ENCODE measurements at places on chromosomes 4 and X.

GRCh38 chr4:648579-649292 is 23.4 kb downstream of the PDE6B start:
- DNase-seq = no peak

DNA sequence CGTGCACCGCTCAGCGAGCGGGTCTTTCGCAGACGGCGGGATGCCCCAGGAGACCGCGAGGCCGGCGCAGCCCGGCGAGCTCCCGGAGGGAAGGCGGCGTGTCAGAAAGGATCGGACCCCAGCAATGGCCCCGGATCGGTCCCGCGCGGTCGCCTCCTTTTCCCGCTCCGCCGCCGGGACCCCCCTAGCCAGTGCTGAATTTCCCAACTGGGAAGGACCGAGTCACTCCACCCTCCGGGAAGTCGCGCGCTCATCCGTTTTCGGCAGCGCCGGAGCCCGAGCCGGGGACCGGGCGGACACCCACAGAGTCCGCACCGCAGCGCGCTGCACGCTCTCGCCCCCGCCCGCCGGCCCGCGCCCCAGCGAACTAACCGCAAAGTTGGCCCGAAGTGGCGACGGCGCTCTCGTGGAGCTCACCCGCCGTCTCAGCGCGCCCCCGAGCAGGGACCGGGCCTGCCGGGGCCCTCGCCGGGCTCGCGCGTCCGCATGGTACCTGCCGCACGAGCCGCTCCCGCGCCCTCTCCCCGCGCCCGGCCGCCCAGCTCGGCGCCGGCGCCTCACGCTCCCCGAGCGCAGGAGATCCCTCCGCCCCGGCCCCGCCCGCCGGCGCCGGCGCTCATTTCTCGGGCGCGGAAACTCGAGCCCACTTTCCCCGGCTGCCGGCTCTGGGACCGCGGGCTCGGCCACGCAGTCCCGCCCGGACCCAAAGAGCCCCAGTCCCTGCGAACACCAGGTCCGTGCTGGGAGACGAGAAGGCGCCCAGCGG is at the start of gene FAT1:
FAT1 (minus strand) TSS at position 565 of the 766 bp plus-strand sequence. CDS start 14,029 bp downstream, outside the sequence.
- DNase-seq = peak; percentile 79

DNA sequence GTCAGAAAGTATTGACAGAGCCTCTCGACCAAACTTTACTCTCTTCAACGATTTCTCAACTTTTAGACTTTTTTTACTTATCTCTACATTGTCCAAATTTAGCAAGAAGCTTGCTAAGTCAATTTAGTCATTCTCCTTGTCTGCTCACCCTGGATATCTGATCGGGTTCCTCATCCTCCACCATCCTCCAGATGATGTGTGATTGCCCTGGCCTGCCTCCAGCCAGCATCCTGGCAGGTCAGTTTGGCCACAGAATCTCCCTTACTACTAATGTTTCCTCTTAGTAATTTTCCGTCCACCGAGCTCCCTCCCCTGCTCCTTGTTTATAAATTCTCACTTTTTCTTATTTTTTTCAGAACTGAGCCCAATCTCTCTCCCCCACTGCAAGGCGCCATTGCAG is 167.9 kb upstream of the ZFP42 start:
- no peak for DNase-seq

- DNase-seq = no peak
Observed at GRCh38 chrX:17848545-17849265, 12.4 kb downstream of the RAI2 start.

GRCh38 chr4:37747772-37748330 is 61.7 kb upstream of the RELL1 start:
- no peak for DNase-seq

GRCh38 chrX:7444967-7445366 is 297.0 kb upstream of the PUDP start:
- DNase-seq = no peak

GRCh38 chr4:170698334-170698733 is 608.6 kb upstream of the AADAT start:
- DNase-seq = no peak

DNA sequence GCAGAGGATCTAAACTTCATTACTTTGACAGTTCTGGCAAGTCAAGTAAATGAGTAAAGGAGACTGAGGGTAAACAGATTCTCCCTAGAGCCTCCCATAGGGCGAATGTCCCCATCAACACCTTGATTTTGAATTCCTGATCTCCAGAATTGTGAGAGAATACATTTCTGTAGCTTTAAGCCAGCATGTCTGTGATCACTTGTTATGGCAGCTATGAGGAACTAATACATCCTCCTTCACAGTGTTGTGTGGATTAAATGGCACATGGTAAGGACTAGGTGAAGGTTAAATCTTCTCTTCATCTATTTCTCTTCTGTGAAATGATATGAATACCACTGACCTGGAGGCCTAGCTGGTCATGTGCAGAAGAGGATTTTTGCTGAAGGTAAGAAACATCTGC is 137.3 kb downstream of the CPEB2 start:
- no peak for DNase-seq

- no peak for DNase-seq
Observed at GRCh38 chr4:186808630-186809018, 85.0 kb upstream of the FAT1 start.

- DNase-seq = no peak
Observed at GRCh38 chr4:105633241-105633640, 75.2 kb downstream of the INTS12 start.

GRCh38 chr4:186472948-186473347 is 82.4 kb downstream of the MTNR1A start:
- DNase-seq = peak; percentile 52

- peak; percentile 96 for DNase-seq
Observed at GRCh38 chr4:6953751-6954380, 44.2 kb downstream of the TBC1D14 start.

GRCh38 chr4:6535329-6535692 is 39.7 kb upstream of the MAN2B2 start:
- no peak for DNase-seq

GRCh38 chrX:24494647-24495075 is 29.6 kb downstream of the PDK3 start:
- no peak for DNase-seq

- DNase-seq = peak; percentile 19
Observed at GRCh38 chr4:56619816-56620215, 61.3 kb downstream of the HOPX start.

GRCh38 chr4:78720204-78720603 is 55.9 kb upstream of the BMP2K start:
- peak; percentile 30 for DNase-seq

GRCh38 chr4:62948108-62948507 is 1461.1 kb downstream of the TECRL start:
- no peak for DNase-seq

DNA sequence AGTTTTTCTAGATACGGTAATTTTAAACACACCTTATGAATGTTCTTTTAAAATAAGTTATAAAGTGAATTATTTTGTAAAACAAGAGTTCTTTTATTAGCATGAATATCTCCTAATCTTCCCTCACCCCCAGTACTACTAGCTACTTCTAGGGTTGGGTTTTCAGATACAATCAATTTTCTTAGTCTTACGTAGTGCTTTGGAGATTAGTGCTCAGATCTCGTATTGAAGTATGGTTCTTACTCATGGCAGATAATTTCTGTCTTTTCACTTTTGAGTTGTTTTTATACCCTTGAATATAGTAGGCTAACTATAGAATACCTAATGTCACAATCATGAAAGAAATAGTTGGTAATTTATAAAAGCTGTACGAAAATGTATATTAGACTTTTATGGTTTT is 43.2 kb downstream of the CDKL5 start:
- no peak for DNase-seq

DNA sequence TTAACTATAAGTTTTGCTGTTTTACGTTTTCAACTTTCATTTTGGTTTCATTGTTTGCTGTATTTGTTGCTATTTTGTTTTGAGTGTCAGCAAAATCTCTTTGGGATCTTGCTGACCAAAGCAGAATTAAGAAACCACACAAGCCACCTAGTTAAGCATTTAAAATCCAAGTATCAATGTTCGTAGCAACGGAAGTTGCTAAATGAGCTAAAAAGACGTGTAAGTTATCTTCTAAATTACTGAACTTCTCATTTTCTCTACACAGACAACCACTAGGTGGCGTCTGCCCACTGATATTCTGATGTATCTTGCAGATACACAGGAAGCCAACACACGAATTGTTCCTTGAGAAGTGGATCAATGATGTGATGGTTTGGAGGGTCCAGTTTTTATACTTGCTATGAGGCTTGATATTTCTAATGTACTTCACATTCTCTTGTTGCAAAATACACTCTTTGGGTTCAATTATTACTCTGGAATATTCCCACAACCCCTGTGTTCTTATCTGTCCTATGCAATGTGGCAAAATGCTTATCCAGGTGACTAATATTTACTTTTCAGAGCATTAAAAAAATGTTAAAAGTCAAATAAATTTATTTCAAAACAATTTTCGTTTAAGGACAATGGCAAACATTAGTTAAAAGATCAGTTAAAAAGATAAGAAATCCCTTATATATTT is 250.5 kb downstream of the TECRL start:
- DNase-seq = peak; percentile 86

DNA sequence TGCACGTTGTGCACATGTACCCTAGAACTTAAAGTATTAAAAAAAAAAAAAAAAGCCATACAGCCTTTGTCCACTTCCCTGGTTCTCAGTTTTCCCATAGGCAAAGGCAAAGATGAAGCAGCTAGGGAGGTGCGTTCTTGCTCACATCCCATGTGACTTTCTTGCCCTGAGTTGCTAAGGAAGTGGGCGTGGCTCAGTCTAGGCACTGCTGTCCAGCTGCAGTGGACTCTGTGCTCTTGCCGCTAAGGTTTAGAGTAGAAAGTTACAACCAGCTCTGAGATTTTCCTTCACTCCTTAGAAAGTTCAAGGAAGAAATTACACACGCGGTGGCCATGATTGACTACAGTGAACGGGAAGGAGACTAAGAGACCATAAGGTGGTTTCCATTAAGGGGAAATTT is 144.7 kb downstream of the NAA11 start:
- no peak for DNase-seq

GRCh38 chr4:142265536-142265935 is 580.6 kb downstream of the INPP4B start:
- no peak for DNase-seq

DNA sequence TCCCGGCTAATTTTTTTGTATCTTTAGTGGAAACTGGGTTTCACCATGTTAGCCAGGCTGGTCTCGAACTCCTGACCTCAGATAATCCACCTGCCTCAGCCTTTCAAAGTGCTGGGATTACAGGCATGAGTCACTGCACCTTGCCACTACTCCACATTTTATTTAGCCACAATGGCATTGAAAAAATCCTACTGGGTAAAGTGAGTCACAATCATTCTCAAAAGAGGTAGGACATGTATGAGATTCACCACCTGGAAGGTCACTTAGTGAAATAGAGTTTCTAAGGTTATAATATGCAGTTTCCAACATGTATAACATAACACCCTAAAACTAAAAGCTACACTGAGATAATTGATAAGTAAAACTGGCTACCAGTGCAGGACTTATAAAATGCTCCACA is 159.2 kb downstream of the BTC start:
- DNase-seq = no peak

- no peak for DNase-seq
Observed at GRCh38 chr4:177308125-177308524, 1.5 kb upstream of the NEIL3 start.

GRCh38 chr4:4730249-4730648 is 129.2 kb upstream of the MSX1 start:
- DNase-seq = no peak

GRCh38 chr4:187417721-187418120 is 577.9 kb upstream of the ZFP42 start:
- DNase-seq = no peak

GRCh38 chr4:7716010-7716721 is 223.5 kb downstream of the AFAP1 start:
- DNase-seq = no peak

GRCh38 chr4:163702736-163703135 is 208.2 kb downstream of the TMA16 start:
- no peak for DNase-seq

- DNase-seq = no peak
Observed at GRCh38 chrX:112051576-112051975, 31.0 kb downstream of the TRPC5 start.

- no peak for DNase-seq
Observed at GRCh38 chr4:142596595-142596994, 249.5 kb downstream of the INPP4B start.

DNA sequence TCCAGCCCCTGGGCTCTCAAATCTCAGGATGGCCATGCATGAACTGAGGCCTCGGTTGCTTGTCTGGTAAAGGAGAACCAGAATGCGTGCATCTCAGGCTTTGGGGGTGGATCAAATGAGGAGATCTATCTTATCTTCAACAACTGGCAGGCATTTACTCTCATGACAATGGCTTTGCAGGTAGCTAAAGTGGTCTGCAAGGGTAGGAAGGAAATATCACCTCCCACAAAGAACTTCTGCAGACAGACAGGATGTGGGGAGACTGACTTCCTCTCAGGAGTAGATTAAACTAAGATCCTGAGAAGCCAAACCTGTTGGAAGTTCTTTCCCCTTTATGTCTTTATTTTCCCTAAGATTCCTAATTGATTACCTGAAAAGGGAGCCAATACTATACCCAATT is 7.8 kb downstream of the LDB2 start:
- peak; percentile 20 for DNase-seq

DNA sequence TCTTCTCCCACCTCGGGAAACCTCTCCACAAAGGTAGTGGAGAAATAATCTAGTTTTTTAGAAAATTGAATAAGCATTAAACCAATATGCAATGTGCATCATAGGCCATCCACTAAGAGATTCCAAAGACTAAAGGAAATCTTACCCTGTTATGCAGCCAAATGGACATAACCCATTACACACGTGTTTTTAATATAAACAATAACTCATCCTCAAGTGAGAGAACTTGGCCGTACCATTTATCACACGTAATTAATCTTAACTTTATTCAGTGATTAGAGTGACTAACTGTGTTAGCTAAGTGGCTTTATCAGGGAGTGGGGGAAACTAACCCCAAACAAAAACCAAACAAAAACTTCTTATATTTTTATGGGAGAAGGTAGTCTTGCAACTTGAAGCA is 57.8 kb downstream of the AFM start:
- no peak for DNase-seq

GRCh38 chr4:8173492-8174242 is 15.1 kb upstream of the ABLIM2 start:
- DNase-seq = no peak

DNA sequence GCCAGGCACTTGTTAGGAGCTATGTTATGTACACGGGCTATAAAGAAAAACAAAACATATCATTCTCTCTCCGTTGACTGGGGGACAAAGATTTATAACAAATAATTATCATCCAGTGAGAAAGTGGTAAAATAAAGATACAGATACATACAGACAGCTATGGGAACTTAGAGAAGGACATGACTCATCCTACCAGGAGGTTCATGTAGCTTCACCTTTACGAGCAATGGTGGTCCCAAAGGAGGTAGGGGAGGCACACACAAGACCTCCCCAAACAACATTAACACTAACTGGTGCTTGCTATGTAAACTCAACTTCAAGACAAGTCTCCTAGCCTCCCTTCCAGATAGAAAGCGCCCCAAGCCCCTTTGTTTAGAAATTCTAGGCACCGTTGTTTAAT is 8.9 kb downstream of the AMBN start:
- DNase-seq = no peak

- no peak for DNase-seq
Observed at GRCh38 chr4:141511055-141511454, 125.3 kb upstream of the IL15 start.
